ENCODE measurements at places on chromosomes 3 and 15.

DNA sequence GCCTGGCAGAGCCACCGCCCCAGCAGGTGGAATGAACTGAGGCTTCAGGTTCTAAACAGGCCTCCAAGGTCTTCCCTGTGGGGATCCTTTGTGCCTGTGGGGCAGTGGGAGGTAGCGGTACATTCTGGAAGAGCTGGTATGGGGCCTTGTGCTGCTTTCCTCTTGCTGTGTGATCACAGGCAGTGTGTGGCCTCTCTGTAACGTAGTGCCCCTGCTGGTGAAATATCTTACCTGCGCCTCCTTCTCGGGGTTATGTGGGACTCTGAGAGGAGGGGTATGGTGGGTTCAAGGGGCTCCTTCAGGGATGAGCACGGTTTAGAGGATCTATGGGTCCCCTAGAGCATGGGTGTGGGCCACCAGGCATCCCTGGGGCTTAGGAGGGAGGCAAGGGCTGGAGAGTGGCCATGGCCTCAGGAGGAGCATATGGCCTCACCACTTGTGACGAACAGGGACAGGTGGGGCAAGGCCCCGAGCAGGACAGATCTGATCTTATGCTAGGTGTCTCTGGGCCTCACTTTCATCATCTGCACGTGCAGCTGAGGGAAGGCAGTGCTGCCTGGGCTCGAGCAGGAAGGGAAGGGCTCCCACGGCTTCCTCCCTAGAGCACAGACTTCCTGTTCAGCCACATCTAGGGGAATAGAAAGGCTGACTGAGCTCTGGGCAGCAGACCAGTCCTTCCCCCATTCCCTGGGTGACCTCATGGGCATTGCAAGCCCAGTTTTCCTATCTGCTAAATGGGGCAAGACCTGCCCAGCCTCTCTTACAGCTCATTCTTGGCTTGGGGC is 1.9 kb upstream of the ALS2CL start:
- no peak for DNase-seq

DNA sequence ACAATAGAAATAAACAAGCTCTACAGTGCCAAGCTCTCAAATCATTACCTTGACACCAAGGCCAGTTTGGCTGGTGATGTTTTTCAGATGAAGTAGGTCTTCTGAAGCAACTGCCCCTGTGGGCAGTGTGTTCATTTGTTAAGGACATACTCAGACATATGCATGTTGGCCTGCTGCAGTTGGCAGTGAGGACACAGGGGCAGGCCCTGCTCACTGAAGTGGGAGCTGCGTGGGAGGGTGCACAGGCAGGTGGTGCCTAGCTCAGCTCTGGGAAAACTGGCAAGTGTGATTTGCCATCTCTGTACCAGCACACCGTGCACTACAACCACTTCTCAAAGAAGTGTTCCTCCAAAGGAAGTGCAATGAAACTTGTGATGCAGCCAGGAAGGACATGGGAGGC is 28.5 kb upstream of the SNRK start:
- DNase-seq: no peak

DNA sequence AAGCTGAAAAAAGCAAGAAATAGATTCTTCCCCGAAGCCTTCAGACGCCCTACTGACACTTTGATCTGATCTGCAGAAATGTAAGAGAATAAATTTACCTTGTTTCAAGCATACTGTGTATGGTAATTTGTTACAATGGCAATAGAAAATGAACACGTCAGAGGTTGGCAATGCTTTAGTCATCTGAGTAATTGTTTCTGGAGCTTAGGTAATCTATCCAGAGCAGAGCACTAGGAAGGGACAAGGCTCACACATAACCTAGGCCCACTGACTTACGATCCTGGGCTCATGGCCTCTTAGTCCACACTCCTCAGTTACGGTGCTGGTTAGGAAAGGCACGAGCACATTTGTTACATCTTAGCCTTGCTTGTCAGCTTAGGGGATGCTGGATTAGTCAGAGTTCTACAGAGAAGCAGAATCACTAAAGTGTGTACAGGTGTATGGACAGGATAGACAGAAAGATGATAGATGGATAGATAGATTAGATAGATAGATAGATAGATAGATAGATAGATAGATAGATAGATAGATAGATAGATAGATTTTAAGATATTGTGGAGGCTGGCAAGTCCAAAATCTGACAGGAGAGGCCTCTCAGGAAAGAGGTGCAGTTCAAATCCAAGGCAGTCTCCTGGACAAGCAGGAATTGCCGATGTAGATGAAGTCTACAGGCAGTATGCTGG is 46.8 kb upstream of the TBC1D23 start:
- no peak for DNase-seq

GRCh38 chr3:192620275-192620674 is 107.1 kb downstream of the FGF12 start:
- DNase-seq: no peak

DNA sequence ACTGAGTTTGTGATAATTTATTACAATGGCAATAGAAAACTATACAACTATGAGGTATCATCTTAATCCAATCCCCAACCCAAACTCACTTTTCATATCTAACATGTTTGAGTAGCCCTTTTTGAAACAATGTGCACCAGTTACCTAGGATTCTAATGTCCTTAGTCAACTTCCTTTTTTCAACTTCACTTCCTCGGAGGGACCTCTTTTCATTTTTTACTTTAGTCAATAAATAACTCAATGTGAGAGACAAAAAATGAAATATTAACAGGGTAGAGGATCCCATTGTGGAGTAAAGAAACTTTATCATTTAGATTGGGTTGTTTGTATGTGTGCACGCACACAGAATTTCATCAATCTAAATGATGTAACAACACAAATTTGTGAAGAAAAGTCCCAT is 193.6 kb upstream of the LRRC3B start:
- DNase-seq: no peak

Measured in non-pigmented ciliary epithelial cell (primary cell).